ENCODE measurements at places on chromosomes 1 and 21. TPM values are rescaled to one million over a fixed set of nuclear protein-coding genes. Genes with fewer than 3 reads are reported as not detected.

Gene EPHA2
- 0.32 TPM for total RNA-seq

Gene MYBPHL
- not detected for total RNA-seq

Gene PRELP
- total RNA-seq = 0.05 TPM

Gene CYP4Z1
- total RNA-seq = not detected

Gene RPE65
- total RNA-seq = not detected

Gene DPH2
- total RNA-seq = 60.1 TPM

Gene CCDC28B
- 89.7 TPM for total RNA-seq

Gene CLDN19
- not detected for total RNA-seq

Gene POGK
- total RNA-seq = 34.6 TPM

Gene PPFIA4
- 1.1 TPM for total RNA-seq

Gene TSTD1
- 49.0 TPM for total RNA-seq

Gene TTC39A
- 3.5 TPM for total RNA-seq

Gene KRTAP13-1
- not detected for total RNA-seq

Gene OLIG2
- total RNA-seq = not detected

Gene LCE1D
- not detected for total RNA-seq

Gene RGSL1
- total RNA-seq = not detected

Gene SERINC2
- 0.54 TPM for total RNA-seq

Gene ERICH3
- not detected for total RNA-seq

Gene FCER1G
- total RNA-seq = 1.2 TPM

Gene C1orf116
- 0.08 TPM for total RNA-seq

Gene UQCRHL
- 1.4 TPM for total RNA-seq

Gene NUDT4B
- not detected for total RNA-seq

Gene IGSF3
- 18.0 TPM for total RNA-seq

Gene IFI44L
- total RNA-seq = 193 TPM

Gene PRAMEF1
- not detected for total RNA-seq

Gene S100A9
- 0.37 TPM for total RNA-seq

Gene NIBAN1
- total RNA-seq = 66.4 TPM

Gene GJA5
- not detected for total RNA-seq

Gene KIF2C
- total RNA-seq = 75.0 TPM

Gene OR2T10
- total RNA-seq = not detected
